ENCODE measurements at places on chromosomes 11 and 22. TPM values are rescaled to one million over a fixed set of nuclear protein-coding genes. Genes with fewer than 3 reads are reported as not detected.

DNA sequence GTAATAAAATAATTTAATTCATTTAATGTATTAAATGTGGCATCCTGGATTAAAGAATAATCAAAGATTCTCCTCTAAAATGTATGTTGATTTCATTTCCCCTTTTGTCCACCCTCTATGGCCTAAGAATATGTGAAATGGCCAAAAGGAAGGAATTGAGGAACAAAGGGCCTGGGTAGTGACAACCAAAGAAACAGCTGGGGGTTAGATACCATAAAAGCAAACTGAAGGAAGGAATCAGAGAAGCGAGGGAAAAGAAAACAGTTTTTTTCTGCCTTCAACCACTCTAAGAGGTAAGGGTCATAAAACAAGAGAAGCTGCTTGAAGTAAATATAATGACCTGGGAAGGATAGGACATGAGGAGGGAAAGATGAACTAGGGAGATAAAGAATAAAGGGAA, 139.3 kb downstream of the FAM76B start:
- no peak for DNase-seq

GRCh38 chr11:69035946-69036340, 12.8 kb upstream of the TPCN2 start:
- no peak for DNase-seq

The C11orf87 gene
- polyA plus RNA-seq, result 0.02 TPM

The OR51E2 gene
- 0.57 TPM for polyA plus RNA-seq

- DNase-seq, result peak; percentile 26
Observed at GRCh38 chr11:63769042-63769713, 603 bp upstream of the ZFTA start.

DNA sequence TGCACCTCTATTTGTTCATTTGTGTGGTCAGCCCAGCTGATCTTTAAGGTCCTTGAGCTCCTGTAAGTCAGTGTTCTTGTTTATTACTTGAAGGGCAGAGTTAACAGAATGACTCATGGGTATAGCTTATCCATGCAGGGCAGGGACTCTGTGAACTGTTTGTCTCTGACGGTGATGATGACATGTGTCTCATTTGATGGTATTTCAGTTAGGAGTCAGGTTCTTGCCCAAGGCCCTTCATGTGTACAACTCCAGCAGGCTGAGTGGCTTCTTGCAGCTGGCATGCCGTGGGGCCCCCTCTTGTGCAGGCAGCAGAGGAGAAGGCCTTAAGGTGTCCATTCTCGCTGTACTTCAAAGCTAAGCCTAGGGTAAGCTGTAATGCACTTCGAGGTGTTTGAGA, 165.1 kb downstream of the DBX1 start:
- no peak for DNase-seq

DNA sequence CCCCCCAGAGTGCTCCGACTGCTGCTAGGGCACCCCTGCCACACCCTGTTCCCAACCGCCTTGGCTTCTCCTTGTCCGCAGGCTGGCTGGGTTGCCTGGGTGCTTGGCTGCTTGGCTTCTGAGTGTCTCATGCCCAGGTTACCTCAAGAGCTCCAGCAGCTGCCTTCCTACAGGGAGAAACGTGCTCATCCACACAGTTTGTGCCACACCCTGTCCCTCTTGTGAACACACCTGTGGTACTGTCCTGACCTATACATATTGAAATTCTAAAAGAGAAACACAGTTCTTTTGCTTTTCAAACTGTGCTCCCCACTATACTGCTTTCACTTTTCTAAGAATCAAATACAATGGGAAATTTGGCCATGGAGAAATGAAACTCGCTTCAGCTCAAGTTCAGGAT, 191.4 kb downstream of the DBX1 start:
- no peak for DNase-seq

The MAJIN gene
- 0.50 TPM for polyA plus RNA-seq

GRCh38 chr11:123235117-123235655, 40.1 kb upstream of the CLMP start:
- peak; percentile 33 for DNase-seq

The SDF2L1 gene
- polyA plus RNA-seq, result 22.8 TPM

DNA sequence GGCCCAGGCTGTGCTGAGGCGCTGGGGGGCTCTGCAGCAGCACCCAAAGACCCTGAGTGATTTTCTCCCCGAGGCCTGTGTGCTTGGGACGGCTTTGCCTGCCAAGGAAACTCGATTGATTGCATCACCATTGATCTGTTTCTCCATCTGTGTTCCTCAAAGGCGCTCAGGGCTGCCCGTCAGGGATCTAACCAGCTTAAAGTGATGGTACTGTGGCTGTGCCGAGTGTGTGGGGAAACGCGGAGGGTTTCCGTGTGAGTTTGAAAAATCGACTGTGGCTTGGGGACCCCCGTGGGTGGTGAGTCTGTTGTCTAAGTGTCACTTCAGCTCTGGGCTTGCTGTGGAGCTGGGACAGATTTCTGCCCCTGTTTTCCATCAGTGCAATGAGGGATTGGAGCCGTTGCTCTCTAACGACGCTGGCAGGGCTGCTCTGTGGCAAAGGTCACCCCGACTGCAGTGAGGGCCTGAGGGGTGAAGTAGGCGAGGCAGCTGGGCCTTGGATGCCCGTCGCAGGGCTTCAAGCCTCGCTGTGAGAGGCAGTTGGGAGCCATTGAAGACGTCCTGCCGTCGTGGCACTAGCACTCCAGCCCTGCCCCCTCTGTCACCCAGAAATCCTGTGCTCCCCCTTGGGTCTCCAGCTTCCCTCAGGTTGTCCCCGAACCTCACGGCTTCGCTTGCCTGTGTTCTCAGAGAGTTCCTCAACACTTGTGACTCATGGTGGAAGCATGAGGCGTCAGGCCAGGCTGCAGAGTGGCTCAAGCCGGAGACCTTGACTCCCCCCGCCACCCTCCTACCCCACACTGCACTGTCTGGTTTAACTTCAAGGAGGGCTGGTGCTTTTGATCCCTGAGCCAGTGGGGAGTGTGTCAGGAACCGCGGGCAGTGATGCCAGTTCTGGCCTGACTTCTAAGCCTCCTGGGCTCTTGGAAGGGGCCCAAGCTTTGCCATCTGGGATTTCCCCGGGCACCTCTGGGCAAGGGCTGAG, 21.8 kb downstream of the CACNA1I start:
- no peak for DNase-seq

DNA sequence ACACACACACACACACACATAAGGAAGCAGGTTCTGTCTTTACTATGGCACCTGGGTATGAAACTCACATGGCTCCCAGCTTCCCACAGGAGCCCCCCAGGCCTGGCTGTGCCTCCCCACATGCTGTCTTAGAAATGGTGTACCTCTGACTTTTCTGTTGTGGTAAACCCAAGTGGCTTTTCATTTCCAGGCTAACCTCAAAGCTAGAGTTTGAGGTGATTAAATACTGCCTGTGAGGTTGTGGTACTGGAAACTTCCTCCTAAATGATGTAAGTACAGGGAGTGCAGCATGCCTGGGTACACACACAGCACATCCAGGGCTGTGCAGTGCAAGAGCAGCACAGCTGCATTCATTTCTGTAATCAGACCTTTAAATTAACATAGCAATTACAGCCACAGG, 34.4 kb downstream of the ME3 start:
- peak; percentile 5 for DNase-seq

DNA sequence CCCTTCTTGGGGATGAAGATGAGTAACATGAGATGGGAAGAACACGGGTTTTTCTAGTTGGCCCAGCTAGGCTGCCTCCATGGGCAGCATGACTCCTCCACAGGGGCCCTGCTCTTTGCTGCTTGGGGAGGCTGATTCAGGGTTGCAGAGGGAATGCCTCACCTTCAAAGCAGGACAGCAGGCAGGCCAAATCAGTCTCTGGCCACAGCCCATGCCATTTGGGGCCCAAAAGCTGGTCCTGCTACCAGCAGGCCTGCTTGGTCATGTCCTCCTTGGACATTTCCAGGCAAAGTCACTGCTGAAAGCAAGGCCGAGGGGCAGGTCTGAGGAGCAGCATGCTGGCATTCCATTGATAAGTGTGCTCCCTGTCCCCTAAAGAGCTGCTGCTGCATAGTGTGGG, 13.8 kb upstream of the MAPK8IP1 start:
- no peak for DNase-seq

DNA sequence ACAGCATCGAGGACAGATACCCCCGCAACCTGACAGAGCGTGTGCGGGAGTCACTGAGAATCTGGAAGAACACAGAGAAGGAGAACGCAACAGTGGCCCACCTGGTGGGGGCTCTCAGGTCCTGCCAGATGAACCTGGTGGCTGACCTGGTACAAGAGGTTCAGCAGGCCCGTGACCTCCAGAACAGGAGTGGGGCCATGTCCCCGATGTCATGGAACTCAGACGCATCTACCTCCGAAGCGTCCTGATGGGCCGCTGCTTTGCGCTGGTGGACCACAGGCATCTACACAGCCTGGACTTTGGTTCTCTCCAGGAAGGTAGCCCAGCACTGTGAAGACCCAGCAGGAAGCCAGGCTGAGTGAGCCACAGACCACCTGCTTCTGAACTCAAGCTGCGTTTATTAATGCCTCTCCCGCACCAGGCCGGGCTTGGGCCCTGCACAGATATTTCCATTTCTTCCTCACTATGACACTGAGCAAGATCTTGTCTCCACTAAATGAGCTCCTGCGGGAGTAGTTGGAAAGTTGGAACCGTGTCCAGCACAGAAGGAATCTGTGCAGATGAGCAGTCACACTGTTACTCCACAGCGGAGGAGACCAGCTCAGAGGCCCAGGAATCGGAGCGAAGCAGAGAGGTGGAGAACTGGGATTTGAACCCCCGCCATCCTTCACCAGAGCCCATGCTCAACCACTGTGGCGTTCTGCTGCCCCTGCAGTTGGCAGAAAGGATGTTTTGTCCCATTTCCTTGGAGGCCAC, 3.3 kb downstream of the FADD start:
- no peak for DNase-seq

The KCTD17 gene
- 25.2 TPM for polyA plus RNA-seq

- no peak for DNase-seq
Observed at GRCh38 chr11:54944211-54944610, 237.6 kb downstream of the OR4A5 start.

GRCh38 chr22:50014053-50014501, 1.5 kb upstream of the IL17REL start:
- DNase-seq, result no peak

GRCh38 chr11:29318134-29318845, 698.5 kb downstream of the KCNA4 start:
- DNase-seq, result no peak

The ART1 gene
- 0.02 TPM for polyA plus RNA-seq
